Kidney epithelial cell (primary cell): ENCODE measurements at places on chromosomes 5 and 9. TPM values are rescaled to one million over a fixed set of nuclear protein-coding genes. Genes with fewer than 3 reads are reported as not detected.

DNA sequence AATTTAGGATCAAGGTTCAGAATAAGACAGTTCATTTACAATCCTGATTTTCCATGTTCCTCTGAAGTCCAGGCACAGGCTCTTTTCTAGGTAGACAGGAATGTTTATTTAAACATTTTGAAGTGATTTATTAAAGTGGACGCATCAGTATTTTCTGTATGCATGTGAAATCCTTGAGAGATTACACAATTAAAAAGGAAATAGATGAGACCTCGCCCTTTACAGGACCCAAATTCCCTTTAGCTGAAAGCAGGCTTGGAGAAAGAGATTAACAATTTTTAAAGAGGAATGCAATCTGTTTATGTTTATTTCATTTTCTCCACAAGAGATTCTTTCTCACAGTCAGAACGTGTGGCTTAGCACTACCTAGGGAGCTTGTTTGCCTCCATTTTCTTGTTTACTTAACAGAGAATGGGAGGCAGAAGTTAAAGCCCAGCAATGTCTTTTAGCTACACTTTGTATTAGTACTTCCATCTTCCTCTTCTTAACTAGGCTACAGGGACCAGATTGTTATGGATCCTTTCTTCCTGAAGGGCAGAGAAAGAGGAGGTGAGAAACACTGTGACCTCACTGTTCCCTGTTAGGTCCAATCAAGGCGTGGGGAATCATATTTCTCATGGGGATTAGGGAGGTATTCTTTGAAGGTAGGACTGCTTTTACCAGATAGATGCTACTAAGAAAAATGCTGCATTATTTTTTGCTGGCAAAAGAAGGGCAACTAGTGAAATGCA is 416.0 kb downstream of the SH3GL2 start:
- no peak for DNase-seq

DNA sequence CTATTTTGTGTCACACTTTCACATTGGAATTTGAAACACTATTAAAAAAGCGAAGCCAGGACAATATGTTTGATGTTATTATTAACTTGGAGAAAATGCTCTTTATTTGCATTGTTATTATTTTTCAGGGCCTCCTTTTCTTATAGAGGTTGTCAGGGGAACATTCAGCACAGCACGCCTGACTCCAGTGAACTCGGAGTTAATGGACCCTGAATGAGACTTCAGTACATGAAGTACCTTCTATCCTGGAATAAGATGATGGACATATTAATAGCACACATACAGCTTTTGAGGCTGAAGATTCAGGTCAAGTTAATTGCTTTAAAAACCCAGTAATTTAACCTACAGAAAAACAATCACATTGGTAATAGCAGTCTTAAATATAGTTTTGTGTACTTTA is 652.9 kb downstream of the SEMA5A start:
- DNase-seq, result no peak

DNA sequence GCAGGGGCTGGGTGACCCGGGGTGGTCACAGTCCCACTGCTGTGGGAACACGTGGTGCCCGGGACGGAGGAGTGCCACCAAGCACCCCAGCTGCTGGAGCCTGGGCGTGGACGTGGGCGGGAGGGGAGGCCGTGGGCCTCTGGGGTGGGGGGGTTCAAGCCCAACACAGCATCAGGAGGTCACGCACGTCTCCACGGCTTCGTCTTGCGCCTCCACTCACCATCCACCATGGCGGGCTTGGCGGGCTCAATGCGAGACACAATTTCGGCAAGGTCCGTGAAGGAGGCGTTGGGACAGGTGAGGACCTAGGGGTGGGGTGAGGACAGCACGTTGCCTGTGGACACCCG is 2.2 kb upstream of the NSMF start:
- no peak for DNase-seq

DNA sequence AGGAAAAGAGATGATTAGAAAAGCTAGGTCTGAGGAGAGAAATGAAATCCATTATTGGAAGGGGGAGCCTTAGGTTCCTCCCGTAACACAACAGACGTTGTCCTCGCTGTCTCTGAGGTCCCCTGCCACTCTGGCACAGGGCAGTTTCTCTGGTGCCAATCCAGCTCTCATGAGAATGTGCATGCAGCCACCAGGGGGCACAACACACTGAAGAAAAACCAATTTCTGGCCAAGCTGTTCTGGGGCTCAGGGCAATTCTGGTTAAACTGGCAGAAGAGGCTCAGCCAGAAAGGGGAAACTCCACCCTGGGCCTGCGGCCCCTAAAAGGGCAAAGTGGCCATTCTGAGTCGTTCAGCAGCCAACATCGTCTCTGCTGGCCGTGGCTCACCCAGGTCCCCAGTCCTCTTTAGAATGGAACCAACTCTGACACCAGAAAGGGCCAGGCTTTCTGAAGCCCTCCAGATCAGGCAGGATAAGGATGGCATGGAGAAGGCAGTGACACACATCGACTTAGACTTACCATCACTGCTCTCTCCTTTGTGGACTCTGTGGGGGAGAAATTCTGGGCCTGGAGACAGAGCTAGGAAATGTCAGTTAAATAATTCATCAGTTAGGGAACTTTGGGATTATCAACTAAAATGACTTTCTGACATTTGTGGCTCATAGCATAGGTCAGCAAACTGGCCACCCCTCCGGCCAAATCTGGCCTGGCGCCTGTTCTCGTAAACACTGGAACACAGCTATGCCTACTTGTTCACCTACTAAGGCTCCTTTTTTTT is 58.5 kb upstream of the GOLPH3 start:
- DNase-seq, result no peak

GRCh38 chr9:98256756-98257155 is 1.3 kb upstream of the TBC1D2 start:
- DNase-seq, result no peak

The SEC16A gene
- total RNA-seq, result 64.5 and 74.9 TPM in 2 replicates

DNA sequence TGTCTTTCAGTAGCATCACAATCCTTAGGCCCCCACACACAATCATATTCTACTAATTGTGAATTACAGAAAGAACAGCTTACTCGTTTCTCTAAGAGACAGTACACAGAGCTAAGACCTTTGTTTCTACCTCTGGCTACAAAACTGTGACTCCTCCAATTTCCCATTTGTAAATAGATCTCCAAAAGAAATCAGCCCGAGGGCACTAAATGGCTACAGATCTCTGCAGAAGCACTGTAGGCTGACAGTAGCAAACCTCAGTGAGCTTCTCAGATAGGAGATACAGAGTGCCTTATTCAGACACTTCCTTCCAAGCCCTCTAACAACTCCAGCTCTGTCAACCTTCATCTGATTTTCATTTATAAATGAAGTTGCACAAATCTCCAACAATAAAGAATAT is 51.0 kb downstream of the EFNA5 start:
- no peak for DNase-seq

The RMRP gene
- 1,522 and 7,636 TPM in 2 replicates for total RNA-seq

DNA sequence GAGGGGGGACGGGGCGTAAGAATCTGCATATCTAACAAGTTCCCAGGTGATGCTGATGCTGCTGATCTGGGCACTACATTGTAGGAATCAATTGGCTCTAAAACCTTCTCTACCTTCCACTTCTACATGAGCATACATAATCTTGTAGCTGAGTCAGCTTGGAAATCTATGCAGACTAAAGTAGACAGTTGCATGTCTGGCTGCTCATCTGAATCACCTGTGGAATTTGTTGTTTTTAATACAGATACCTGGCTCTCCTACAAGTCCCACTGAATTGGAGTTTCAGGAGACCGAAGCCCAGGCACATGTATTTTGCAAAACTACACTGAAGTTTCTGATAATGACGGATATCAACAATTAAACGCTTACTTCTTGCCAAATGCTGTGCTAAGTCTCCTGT is 113.6 kb downstream of the STK32A start:
- no peak for DNase-seq

The DCANP1 gene
- not detected in 2 replicates for total RNA-seq

GRCh38 chr9:114434878-114435311 is 47.1 kb upstream of the AKNA start:
- no peak for DNase-seq

- no peak for DNase-seq
These were observed 398.9 kb downstream of the PLK2 start for GRCh38 chr5:58060996-58061395.

The CRHBP gene
- not detected in 2 replicates for total RNA-seq

The ENTREP1 gene
- total RNA-seq, result 3.1 and 3.8 TPM in 2 replicates

The AGGF1 gene
- total RNA-seq, result 19.8 and 20.9 TPM in 2 replicates

The MLANA gene
- total RNA-seq, result not detected in 2 replicates

DNA sequence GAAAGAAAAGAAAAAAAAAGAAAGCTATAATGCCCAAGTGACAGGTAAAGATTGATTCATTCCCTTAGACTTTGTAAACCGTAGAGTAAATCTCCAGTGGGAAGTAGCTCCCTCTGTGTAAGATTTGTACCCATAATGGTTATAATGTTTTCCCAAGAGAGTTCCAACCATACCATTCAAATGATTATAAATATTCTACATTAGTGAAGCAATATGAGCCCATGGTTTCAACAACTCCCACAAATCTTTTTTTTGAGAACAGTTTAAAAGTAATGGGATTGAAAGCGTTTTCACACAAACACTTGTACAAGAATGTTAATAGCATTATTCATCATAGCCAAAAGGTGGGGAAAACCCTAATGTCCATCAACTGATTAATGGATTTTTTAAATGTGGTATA is 58.0 kb downstream of the GRAMD2B start:
- DNase-seq, result no peak

The FOXD4L5 gene
- total RNA-seq, result 0.04 and 0.27 TPM in 2 replicates

GRCh38 chr9:122807271-122807900 is 7.5 kb downstream of the OR1K1 start:
- DNase-seq, result no peak

The ZNF622 gene
- 60.8 and 65.2 TPM in 2 replicates for total RNA-seq

GRCh38 chr5:132067941-132068808 is 5.4 kb upstream of the CSF2 start:
- no peak for DNase-seq

DNA sequence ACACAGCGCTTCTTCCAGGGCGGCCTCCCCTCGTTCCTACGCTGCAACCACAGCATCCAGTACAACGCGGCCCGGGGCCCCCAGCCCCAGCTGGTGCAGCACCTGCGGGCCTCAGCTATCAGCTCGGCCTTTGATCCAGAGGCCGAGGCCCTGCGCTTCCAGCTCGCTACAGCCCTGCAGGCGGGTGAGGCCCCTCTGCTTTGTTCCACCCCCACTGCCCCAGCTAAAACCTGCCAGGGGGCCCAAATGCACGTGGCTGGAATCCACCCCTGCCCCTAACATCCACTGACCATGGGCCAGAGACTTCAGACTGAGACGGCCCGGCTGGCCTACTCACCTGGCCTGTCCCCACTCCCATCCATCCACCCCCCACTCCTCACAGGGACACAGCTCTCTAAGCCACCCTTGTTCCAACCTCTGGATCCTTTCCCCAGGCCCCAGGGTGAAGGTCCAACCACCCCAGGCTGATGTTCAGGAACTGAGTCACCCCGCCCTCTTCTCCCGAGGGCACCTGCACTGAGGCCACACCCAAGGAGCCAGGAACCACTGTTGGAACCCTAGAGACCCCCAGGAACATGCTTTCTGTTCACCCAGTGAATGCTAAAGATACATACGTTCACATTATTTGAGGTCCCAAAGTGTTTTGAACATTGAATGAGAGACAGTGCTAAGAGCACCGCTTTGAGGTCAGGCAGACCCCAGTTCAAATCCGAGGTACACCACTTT is 18.9 kb upstream of the ASS1 start:
- DNase-seq, result no peak

The OR2V1 gene
- not detected in 2 replicates for total RNA-seq

The TPPP gene
- 1.9 and 2.5 TPM in 2 replicates for total RNA-seq

GRCh38 chr9:105132606-105133005 is 111.8 kb upstream of the SLC44A1 start:
- DNase-seq, result peak; percentile 63
